ENCODE measurements at places on chromosomes 6 and 20.

DNA sequence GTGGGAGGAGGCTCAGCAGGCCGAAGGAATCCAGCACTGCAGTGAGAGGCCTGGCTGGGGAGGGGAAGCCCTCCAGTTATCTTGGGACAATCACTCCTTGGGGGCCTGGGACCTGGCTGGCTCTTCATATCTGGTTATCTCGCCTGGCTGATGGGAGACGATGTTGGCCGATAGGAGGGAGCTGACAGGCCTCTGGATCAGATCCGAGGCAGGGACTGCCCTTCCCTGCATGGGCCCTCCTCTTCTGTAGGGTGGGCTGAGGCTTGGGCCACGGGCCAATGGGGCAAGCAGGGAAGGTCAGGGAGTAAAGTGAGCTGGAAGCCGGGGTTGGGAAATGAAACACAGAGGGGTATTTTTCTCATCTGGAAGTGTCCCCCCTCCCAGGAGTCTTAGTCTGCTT lies 25.2 kb downstream of the MANBAL start:
- DNase-seq, result no peak

DNA sequence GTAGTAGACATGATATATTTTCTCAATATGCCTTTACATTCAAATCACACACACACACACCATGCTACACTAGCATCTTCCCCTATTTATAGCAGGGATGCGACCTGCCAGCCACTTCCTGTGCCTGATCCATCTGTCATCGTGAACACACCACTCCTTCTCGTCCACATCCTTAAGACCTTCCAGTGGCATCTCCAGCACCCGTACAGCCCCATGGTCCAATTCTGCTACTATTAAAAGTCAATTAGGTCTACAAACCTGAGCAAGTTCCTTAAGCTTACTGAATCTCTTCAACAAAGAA lies 54.5 kb downstream of the KIF16B start:
- DNase-seq, result no peak

DNA sequence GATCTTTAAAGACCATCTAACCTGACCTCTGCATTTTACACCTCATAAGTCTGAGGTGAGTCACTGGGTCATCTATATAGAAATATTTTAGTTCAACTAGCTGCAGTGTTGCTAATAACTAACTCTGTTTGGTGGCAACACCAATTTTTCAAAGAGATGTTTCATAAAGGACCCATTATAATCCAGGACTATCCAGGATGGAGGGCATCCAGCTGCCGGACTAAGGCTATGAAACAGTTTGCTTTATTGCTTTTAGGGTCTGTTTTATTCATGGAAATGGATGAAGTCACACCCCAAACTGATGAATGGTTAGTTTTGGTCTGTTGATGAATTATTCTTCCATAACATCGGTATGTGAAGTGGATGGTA lies 204.2 kb upstream of the GMDS start:
- no peak for DNase-seq

GRCh38 chr6:149429427-149430360 lies 29.6 kb downstream of the SUMO4 start:
- DNase-seq, result no peak

GRCh38 chr20:63697868-63698545 lies 1.6 kb downstream of the TNFRSF6B start:
- no peak for DNase-seq

GRCh38 chr6:76441875-76442274 lies 369.4 kb upstream of the IMPG1 start:
- no peak for DNase-seq

DNA sequence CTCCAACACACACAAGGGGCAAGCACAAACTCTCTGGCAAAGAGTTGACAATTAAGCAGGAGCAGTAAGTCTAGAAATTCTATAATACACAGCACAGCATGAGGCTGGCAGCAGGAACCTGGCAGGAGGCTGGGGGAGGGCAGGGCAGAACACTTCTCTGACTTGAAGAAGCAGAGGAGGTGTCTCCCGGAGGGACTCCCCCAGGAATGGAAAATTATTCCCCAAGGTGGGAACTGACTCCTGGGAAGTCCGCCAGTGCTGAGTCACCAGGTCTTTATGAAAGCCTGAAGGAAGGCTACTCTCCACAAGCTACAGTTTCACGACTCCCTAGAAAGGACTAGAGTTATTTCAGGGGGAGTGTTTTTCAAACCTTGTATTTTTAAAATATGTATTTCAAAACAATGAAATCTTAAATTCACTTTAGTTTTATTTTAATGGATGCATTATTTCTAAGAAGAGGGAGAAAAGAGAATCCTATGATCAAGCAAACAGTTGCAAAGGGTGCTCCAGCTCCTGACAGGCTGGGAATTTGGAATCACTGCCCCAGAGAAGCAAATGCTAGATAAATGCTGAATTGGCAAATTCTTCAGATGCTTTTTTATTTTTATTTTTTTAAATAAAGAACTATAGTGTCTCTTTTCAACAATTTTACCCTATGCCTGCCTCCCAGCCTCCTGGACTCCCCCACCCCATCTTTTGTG lies 192.8 kb downstream of the LY86 start:
- no peak for DNase-seq
